Right ventricle myocardium inferior (tissue), 1 donor: ENCODE measurements at places on chromosomes 3 and 15.

DNA sequence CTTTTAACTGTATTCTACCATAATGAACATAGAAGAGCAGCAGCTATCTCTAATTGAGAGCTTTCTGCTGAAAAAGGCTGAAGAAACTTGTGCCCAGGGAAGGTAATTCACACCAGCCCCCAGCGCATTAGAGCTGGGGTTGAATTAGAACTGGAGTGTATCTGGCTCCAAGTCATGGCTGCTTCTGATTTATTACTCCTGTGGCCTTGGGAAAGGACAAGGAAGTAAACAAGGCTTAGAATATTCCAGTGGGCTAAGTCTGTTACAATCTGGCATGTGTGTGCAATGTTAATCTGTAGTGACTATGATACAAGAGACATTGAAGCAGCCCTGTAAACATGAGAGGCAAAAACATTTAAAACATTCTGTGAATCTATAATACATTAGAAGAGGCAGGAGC, 18.1 kb downstream of the CPA3 start:
- DNase-seq = no peak

- no peak for DNase-seq
Measured at GRCh38 chr3:81995329-81995728, 233.9 kb upstream of the GBE1 start.

GRCh38 chr3:4642611-4643010, 149.5 kb downstream of the ITPR1 start:
- no peak for DNase-seq

- DNase-seq = no peak
Measured at GRCh38 chr3:188832961-188833721, 338.6 kb upstream of the TPRG1 start.

- no peak for DNase-seq
Measured at GRCh38 chr3:172138792-172139507, 99.6 kb downstream of the FNDC3B start.
